Common myeloid progenitor, CD34-positive (primary cell): ENCODE measurements at places on chromosomes 1 and 21.

DNA sequence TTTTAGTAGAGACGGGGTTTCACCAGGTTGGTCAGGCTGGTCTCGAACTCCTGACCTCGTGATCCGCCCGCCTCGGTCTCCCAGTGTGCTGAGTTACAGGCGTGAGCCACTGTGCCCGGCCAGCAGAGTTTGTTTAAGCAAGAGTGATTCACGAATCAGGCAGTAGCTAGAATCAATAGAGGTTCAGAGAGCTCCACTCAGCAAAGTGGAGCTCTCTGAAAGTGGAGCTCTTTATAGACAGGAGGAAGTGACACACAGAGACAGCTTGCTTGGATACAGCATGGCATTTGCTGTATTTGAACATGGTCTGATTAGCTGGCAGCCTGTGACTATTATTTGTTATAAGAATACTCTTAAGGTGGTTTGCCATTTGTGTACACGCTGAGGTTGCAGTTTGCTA is 27.1 kb upstream of the CD34 start:
- DNase-seq: peak; percentile 51

DNA sequence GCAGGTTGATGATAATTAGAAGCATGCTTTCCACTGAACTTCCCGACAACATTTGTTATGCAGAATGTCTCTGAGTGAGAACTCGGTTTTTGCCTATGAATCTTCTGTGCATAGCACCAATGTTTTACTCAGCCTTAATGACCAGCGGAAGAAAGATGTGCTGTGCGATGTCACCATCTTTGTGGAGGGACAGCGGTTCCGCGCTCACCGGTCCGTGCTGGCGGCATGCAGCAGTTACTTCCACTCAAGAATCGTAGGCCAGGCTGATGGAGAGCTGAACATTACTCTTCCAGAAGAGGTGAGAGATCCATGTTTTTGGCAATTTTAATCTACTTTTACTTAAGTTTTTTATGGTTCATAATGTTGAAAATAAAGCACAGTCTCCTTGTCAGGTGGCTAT is 22.5 kb downstream of the BACH1 start:
- no peak for DNase-seq

- peak; percentile 71 for DNase-seq
Observed at GRCh38 chr1:205528887-205529825, 24.7 kb downstream of the CDK18 start.

- no peak for DNase-seq
Observed at GRCh38 chr1:1540818-1541628, 599 bp upstream of the TMEM240 start.

GRCh38 chr1:20108366-20109123 is 10.8 kb downstream of the PLA2G2D start:
- no peak for DNase-seq

- no peak for DNase-seq
Observed at GRCh38 chr1:73097917-73098316, 815.6 kb upstream of the NEGR1 start.

DNA sequence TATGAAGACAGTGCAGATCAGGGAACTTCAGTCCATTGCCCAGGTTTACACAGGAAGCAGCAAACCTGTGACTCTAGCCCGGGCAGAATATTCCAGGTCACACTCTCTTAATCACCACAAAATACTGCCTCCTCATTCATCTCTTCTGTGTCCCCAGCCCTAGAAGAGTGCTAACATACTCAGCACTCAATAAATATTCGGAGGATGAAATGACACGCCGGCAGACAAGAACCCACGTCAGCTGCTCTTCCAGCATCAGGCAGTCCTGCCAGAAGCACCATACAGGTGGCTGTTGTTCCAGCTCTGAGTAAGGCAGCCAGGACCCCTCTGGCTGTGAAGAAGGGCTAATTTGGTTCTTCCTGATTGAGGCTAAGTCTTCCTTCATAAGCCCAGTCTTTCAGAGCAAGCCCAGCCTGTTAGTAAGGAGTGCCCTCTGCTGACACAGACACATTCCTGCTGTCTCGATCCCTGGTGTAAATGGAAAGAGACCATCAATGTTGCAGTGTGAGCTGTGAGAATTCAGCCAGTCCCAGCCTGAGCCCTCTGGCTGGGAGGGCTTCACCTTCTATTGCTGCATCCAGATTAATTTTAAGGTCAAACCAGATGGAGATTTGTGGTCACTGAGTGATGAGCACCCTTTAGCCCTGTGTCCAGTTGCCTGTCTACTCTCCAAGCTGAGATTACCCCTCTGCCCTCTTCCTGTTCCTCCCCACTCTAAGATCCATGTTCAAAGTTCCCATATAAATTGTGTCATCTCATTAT is 45.0 kb upstream of the KIRREL1 start:
- peak; percentile 80 for DNase-seq

- no peak for DNase-seq
Observed at GRCh38 chr1:216702170-216702569, 21.1 kb downstream of the ESRRG start.

- DNase-seq: no peak
Observed at GRCh38 chr1:11481019-11481418, 2.1 kb downstream of the DISP3 start.

GRCh38 chr1:94093996-94094395 is 27.0 kb downstream of the ABCA4 start:
- no peak for DNase-seq

DNA sequence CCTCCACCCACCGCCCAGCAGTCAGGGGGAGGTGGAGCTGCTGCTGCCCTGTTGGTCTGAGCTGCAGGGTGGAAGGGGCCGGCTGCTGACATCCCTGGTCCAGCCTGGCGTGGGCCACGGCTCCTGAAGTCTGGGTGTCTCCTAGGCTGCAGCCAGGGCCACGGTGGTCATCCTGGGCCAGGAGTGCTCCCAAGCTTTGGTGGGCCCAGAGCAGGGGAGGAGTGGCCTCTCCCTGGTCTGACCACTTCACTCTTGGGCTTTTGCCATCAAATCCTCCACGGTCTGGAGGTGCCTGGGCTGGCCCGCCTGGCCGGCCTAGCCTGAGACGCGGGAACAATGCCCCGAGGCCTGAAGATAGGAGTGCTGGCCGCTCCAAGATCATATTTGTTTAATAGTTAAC is 5.8 kb downstream of the PRDM16 start:
- no peak for DNase-seq

DNA sequence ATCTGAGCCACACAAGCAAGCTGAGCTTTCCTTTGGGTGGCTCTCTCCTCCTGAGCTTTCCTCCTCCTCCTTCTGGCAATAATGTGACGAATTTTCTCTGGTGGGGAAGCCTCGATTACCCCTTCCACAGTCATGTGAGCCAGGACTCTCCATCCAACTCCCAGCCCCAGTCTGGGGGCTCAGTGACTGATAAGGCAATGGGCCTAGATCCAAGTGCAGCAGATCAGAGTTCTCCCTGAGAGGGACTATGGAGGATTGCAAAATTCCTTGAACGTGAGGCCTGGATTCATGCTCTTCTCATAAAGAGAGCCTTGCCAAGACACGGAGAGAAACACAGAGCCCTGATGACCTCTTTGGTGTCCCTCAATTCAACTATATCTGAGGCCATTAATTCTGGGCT is 31.3 kb upstream of the TRIM67 start:
- DNase-seq: no peak

DNA sequence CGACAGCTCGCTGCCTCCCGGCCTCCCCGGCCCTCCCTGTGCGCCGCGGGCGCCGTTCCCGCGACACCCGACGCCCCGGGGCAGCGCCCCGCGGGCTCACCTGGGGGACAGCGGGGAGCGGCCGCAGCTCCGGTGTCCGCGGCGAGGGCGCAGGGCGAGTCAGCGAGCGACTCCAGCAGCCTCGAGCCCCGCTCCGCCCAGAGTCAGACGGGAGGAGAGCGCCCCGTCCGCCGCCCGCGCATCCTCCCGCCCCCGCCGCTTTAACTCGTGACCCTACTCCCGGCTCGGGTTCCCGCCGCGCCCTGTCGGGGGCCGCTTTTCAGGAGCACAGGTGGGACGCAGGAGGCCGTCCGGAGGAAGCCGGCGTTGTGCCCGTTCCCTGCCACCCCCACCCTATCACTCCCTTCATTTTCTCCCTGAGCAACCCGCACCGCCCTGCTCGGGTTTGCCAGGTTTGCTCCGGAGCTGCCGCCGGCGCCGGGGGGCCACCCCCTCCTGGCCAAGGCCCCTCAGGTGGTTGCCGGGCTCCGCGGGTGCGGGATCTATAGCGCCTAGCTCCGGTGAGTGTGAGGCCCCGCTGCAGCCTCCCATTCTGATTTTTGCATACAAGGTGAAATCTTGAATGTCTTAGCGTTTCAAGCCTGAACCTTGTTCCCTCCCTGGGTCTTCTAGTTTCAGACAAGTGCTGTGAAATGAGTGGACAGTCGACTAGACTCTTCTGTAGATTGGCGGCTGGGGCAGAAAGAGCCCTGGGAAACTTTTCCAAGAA is at the start of gene MCOLN3:
Gene MCOLN3, minus strand, starts transcription at position 205 of the 769 bp plus-strand sequence. CDS start 3,140 bp downstream, outside the sequence.
- peak; percentile 38 for DNase-seq

- DNase-seq: no peak
Observed at GRCh38 chr1:75985827-75986226, 53.6 kb upstream of the ASB17 start.

DNA sequence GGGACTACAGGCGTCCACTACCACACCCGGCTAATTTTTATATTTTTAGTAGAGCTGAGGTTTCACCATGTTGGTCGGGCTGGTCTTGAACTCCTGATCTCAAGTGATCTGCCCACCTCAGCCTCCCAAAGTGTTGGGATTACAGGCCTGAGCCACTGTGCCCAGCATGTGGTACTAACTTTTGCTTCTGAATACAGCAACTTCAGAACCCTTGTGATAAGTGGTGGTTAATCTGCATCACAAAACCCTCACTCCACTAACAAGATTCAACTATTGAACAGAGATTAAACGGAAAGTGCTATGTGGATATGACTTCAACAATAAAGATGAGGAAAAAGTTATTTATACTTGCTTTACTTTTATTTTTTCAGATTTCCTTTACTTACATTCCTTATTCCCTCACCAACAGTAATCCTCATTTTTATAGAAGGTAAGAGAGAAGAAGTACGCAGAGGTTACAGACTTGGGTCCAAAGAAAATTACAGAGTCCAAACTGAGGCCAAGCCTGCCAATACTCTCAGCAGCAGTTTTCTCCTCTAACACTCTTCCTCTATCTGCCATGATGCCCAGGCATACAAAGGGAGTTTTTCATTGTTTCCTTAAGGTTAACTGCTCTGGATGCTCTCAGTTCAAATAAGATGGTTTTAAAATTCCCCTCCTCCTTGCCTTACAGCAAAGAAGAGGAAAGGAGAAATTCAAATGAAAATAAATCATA is 44.3 kb downstream of the SLC16A1 start:
- no peak for DNase-seq

GRCh38 chr1:245718123-245718522 is 563.3 kb downstream of the KIF26B start:
- no peak for DNase-seq

DNA sequence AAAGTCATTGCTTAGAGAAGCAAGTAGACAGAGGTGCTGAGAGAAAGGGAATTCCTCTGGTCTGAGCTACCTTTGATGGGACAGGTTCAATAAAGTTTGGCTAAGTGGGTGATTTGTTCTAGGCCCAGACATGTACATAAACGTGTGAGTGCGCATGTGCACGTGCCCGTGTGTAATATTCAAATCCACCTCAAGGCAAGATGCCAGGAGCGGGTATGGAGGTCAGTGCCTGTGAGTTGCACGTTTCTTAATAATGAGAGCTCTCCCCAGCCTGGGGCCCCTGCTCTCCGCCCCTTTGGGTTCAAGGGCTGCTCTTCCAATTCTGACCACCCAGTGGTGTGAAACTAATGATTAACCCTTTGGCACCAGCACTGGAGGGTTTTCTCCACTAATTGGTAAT is 53.8 kb upstream of the LMO4 start:
- no peak for DNase-seq

- no peak for DNase-seq
Observed at GRCh38 chr1:11598461-11598860, 55.8 kb downstream of the FBXO2 start.

- peak; percentile 97 for DNase-seq
Observed at GRCh38 chr1:19476450-19477190, 8.7 kb downstream of the CAPZB start.

- DNase-seq: no peak
Observed at GRCh38 chr1:20059847-20060246, 10.1 kb upstream of the PLA2G5 start.

DNA sequence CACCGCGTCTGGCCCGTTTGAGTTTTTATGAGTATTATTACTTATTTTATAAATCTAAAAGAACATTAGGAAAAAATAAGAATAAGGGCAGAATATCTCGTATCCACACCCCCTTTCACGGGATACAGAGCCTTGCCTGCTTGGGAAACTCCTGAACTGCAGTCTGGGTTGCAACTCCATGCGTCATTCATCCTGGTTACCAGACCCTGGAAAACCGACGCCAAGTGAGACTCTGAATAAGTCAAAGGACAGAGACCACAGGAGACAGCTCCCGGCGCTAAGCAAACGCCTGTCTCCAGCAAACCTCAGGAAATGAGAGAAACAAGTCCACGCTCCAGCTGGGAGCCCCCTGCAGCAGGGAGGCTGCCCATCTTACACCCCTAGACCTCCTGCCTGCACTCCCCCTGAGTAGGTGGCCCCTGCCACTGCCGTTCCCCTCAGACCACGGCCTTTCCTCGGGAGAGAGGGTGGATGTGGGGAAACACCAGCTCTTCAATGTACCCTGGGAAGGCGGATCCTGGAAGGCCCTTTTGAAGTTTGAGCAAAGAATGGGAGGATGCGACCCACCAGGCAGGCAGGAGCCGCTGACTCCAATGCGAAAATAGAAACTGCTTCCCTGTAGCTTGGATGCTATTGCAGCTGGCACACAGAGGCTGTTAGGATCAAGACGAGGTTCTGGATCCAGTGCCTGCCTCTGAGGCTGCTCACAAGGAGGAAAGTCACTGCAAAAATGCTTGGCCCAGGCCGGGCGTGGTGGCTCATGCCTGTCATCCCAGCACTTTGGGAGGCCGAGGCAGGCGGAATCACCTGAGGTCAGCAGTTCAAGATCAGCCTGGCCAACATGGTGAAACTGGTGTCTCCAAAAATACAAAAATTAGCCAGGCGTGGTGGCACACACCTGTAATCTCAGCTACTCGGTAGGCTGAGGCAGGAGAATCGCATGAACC is 37.7 kb upstream of the GPR157 start:
- no peak for DNase-seq

DNA sequence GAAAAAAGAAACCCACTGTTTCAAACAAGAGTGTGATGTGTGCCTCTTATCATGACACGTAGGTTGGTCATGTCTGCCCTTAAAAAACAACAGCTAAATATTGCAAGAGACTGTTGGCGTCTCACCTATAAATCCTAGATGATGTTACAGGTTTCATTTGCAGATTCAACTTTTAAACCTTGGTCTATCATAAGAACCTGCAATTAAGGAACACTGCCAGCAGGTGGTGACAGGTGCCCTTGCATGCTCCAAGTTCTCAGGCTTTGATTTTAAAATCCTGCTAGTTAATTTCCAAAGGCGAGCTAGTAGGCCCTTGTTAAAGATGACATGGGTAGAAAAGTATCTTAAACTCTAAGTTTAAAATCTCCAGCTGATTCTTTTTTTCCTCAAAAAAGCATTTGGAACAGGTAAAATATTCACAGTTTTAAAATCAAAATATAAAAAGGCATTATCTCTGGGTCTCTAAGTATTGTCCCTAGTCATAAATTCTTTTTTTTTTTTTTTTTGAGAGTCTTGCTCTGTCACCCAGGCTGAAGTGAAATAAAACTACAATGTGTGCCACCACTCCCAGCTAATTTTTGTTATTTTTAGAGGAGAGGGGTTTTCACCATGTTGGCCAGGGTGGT is 39.1 kb downstream of the CLSTN1 start:
- DNase-seq: peak; percentile 88

GRCh38 chr1:31102501-31102950 is 37.0 kb upstream of the PUM1 start:
- no peak for DNase-seq
